ENCODE measurements at places on chromosomes 13 and 19.
A peak's percentile ranks its signal among the peaks of the same experiment; 100 is the strongest.

- no peak for DNase-seq
These were observed 1.3 kb downstream of the ARHGAP45 start for GRCh38 chr19:1068009-1069001.

DNA sequence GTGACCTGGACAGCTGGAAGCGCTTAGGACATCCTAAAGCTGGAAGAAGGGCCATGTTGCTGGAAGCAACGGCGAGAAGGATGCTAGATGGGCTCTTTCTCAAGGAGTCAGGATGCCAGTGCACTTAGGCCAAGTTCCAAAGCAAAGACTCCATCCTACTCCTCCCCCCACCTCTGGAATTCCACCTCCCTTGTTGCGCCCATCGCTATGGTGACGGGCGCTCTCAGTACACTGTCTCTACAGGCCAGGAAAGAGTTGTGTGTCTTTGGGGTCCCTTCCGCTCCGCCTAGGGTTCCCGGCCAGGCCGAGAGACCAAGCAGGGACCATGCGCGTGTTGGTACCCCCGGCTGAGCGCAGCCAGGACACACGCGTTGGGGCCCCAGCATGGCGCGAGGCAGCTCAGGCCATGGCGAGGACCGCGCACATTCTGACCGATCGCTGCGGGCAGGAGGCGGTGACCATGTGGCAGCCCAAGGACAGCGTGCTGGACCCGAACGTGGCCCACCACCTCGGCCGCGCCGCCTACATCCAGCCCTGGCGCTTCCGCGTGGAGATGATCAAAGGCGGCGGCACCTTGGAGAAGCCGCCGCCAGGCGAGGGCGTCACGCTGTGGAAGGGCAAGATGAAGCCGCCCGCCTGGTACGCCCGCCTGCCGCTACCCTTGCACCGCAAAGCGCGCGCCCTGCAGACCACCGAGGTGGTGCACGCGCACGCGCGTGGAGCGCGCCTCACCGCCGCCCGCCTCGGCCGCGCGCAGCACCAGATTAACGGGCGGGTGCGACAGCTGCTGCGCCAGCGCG is 31.0 kb upstream of the SLC1A6 start:
- DNase-seq = peak; percentile 81

- peak; percentile 32 for DNase-seq
These were observed 16.0 kb upstream of the SEMA6B start for GRCh38 chr19:4575267-4576015.

- DNase-seq = peak; percentile 36
These were observed 43.6 kb downstream of the SLAIN1 start for GRCh38 chr13:77740931-77741596.

- no peak for DNase-seq
These were observed 17.9 kb downstream of the DEDD2 start for GRCh38 chr19:42199440-42200115.

- DNase-seq = no peak
These were observed 136.4 kb downstream of the PTPRS start for GRCh38 chr19:5204212-5204611.

DNA sequence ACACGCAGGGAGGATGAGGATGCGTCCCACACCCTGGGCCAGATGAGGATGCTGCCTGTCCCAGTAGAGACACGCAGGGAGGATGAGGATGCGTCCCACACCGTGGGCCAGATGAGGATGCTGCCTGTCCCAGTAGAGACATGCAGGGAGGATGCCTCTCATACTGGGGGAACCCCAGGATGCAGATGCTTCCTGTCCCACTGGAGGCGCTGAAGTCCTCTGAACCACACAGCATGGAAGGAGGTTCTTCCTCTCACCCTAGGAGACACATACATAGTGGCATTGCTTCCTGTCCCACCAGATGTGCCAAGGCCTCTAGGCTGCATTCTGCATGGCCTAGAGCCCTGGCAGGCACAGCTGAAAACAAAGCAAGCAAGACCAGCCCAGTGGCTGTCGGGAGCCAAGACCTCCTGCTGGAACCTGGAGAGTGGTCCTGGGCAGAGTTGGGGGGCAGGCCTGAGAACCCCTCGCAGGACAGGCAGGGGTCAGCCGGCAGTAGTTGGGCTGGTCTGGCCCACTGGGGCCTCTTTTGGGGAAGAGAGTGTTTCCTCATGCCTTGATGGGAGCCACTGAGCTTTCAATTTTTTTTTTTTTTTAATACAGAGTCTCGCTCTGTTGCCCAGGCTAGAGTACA is 4.3 kb downstream of the HPN start:
- DNase-seq = peak; percentile 36

GRCh38 chr19:4113398-4114088 is 10.4 kb downstream of the MAP2K2 start:
- peak; percentile 22 for DNase-seq

DNA sequence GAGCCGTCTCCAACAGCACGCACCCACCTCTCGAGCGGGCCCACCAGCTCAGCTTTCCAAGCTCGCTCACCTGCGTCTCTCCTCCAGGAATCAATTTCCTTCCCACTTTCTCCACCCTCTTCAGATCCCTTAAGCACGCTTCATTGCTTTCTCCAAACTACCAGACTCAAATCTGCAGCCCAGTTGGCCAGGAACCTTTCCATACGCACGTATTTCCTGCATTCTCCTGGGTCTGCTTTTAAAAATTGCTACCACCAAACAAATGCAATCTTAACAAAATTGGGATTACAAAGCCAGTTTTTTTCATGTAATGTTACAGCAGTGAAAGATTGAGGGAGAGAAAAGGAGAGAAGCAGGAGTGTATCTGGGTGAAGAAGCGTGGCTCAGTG is 1.5 kb downstream of the ENOX1 start:
- peak; percentile 52 for DNase-seq

GRCh38 chr19:40200341-40201099 is 9.3 kb downstream of the MAP3K10 start:
- DNase-seq = no peak

- peak; percentile 94 for DNase-seq
These were observed 42.5 kb downstream of the GNG7 start for GRCh38 chr19:2659856-2660432.

DNA sequence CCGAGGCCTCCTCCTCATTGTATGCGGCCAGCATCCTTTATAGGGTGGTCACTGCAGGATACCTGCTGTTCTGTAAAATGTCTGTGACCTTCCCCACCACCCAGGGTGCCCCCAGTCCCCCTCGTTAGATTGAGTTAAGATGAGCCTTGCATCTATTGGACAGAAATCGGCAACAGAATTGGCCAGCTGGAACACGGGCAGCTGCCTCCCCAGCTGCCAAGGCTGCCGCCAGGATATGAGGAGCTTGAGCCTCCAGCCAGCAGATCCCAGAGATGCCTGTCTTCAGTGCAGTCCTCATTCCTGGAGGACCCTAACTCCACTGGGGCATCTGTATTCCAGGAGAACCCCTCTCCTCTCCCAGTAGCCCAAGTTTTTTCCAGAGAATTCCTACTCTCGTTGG is 463.0 kb downstream of the TSHZ3 start:
- peak; percentile 65 for DNase-seq

GRCh38 chr19:435707-436412 is 25.0 kb downstream of the SHC2 start:
- no peak for DNase-seq

GRCh38 chr19:36054733-36055686 is at the start of gene WDR62:
Gene WDR62 (plus strand): TSS chr19:36054897. CDS start chr19:36054972, 75 bp downstream.
- DNase-seq = peak; percentile 99

GRCh38 chr13:73220966-73221720 is 162.3 kb downstream of the KLF5 start:
- DNase-seq = no peak

- no peak for DNase-seq
These were observed 7.3 kb downstream of the ADPRHL1 start for GRCh38 chr13:113445791-113446487.

DNA sequence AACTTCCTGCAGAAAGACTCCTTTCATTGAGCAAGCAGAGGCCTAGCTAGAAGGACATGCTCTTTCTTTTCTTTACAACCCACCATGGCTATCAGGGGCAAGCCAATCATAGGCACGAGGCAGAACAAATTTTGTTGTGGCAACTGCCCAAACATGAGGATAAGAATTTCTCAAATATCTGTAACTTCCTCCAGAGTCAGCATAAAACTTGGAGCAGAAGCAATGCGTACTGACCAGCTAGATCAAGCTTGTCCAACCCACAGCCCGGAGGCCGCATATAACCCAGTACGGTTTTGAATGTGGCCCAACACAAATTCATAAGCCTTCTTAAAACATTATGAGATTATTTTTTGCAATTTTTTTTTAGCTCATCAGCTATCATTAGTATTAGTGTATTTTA is 87.0 kb upstream of the SOX21 start:
- DNase-seq = no peak

GRCh38 chr13:92590503-92590908 is 636.1 kb upstream of the GPC6 start:
- no peak for DNase-seq

DNA sequence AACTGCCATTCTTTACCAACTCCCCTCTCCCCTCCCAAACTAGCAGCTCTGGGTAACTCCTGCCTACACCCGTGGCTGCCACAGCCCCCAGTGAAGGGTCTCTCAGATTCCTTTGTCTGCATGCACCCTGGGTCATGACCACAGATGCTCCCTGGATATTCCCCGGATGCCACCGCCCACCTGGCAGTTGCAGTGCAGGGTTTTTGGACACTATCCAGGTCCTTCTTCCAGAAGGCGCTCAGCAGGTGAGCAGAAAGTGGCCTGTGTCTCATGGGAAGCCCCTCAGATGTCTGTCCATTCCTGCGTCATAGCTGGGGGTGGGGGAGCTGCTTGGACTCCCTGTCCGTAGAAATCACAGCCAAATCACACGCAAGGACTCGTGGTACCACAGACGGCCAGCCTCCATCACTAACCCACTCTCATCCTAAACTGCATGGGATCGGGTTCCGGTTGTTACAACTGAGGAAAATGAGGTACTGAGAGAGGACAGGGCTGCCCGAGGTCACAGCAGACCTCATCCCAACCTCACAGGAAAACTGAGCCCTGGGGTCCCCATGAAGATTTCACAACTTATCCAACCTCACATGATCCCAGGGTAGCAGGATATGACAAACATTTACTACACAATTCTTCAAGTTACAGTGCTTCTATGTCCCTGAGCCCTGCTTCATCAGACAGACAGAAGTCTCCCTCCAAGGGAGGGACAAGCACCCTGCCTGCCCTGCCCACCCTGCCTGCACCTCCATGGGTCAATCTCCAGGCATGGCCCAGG is 38.6 kb downstream of the ELL start:
- no peak for DNase-seq

DNA sequence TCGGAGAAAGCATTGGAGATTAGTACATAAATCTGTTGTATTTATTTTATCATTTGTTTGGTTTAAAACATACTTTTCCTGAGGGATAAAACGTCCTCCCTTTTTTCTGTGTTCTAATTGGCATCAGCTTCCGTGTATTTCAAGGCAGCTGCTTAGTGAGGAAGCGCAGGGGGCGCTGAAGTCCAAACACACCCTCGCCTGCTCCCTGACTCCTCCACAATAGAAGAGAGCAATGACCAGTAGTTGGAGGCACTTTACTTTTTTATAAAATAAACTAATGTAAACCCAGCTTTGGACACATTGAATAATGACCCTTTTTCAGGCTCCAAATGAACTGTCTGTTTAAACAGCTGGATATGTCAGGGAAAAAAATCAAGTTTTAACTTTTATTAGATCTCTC is 79.9 kb downstream of the RNASEH2B start:
- DNase-seq = peak; percentile 20

- no peak for DNase-seq
These were observed 61.6 kb upstream of the MED4 start for GRCh38 chr13:48156466-48156865.

GRCh38 chr13:31174018-31174417 is 12.3 kb upstream of the HSPH1 start:
- DNase-seq = peak; percentile 14

DNA sequence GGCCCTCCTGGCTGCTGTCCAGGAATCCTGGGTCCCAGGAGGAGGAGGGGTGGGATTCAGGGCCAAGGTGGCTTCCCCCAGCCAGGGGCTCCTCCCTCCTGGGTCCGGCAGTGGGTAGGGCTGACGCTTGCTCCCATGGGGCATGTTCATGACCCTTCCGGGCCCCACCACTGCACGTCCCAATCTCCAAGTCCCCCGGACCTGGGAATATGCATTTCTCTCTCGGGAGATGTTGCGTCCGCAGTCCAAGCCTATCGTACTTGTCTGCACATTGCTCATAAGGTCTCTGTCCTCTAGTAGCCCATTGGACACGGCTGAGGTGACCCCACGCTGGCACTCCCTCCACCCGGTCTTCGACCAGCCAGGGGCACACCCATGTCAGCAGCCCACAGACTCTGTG is 192.3 kb downstream of the TEX29 start:
- DNase-seq = no peak

- DNase-seq = no peak
These were observed 6.3 kb downstream of the ARHGAP45 start for GRCh38 chr19:1073063-1073955.

DNA sequence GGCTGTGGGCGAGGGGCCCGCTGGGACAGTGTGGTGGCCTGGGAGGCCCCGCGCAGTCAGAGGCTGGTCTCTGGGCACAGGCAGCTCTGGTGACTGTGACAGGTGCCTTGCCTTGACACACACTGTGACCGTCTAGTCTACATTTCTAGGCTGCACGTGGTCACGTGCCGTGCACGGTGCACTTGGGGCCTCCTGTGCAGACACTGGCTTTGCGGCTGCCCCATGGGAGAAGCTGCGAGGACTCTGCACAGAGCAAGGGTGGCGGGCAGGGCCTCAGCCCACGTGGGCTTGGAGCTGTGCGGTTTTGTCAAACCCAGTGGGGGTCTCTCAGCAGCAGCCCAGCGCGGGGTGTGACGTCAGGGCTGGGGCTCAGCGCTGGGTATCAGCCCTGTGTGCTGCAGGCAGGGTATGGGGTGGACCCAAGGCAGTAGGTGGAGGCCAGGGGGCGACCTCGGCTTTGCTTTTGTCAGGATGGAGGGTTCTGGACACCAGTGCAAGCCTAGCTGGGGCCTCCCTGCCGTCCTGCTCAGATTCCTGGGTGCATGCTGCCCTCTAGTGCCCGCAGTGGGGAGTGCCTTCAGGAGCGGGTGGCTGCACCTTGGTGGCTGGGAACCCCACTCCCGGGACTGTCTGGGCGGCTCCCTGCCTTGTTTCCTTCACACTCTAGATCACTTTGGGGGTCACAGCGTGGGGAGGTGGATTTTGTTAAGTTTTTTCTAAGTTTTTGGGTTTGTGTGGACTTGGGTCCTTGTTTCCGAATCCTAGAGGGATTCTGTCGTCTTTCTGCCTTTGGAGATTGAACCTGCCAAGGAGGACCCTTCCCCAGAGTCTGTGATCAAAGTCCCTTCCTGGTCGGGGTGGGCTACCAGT is 62.6 kb downstream of the KDM4B start:
- DNase-seq = peak; percentile 78

GRCh38 chr19:16382775-16383543 is 58.3 kb downstream of the KLF2 start:
- DNase-seq = peak; percentile 74

GRCh38 chr13:24279327-24280110 is 29.9 kb upstream of the C1QTNF9 start:
- DNase-seq = no peak

- DNase-seq = no peak
These were observed 274.1 kb downstream of the COG6 start for GRCh38 chr13:39929583-39929982.

GRCh38 chr19:54159352-54160181 is at the start of gene LENG1:
Gene LENG1 (minus strand): TSS chr19:54159721. CDS start chr19:54159695, 26 bp downstream.
- DNase-seq = peak; percentile 100

GRCh38 chr13:28373810-28374209 is 121.1 kb downstream of the FLT1 start:
- no peak for DNase-seq

GRCh38 chr13:55569082-55569481 is 1571.6 kb upstream of the PRR20A start:
- DNase-seq = no peak

GRCh38 chr13:101695870-101696516 is 243.5 kb downstream of the ITGBL1 start:
- DNase-seq = peak; percentile 16

GRCh38 chr19:36838784-36839324 is 667 bp upstream of the ZNF790 start:
- no peak for DNase-seq

GRCh38 chr13:40379196-40379595 is 287.2 kb downstream of the FOXO1 start:
- no peak for DNase-seq

All from NCI-H82 (cell line).